ENCODE measurements at places on chromosomes 2 and 18. TPM values are rescaled to one million over a fixed set of nuclear protein-coding genes. Genes with fewer than 3 reads are reported as not detected.

Gene ACP1
- 81.3 TPM for total RNA-seq

Gene ALPI
- not detected for total RNA-seq

Gene INHA
- total RNA-seq, result 0.58 TPM

DNA sequence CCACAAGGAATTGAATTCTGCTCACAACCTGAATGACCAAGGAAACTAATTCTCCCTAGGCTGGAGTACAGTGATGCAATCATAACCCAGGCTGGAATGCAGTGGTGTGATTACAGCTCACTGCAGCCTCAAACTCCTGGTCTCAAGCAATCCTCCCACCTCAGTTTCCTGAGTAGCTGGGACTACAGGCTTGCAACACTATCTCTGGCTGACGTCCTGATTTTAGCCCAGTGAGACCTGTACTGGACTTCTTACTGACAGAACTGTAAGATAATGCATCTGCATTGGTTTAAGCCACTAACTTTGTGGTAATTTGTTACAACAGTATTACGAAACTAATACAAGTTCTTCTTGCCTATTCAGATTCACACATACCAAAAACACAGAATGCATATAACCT is 9.5 kb upstream of the KDSR start:
- no peaks in the 10 kb centered on the region for H3K4me1 ChIP-seq
- H3K27me3 ChIP-seq, result no peaks in the 10 kb centered on the region
- H3K4me3 ChIP-seq, result no peak overlapping the region
- no peak for DNase-seq
- no peak overlapping the region for H3K27ac ChIP-seq

DNA sequence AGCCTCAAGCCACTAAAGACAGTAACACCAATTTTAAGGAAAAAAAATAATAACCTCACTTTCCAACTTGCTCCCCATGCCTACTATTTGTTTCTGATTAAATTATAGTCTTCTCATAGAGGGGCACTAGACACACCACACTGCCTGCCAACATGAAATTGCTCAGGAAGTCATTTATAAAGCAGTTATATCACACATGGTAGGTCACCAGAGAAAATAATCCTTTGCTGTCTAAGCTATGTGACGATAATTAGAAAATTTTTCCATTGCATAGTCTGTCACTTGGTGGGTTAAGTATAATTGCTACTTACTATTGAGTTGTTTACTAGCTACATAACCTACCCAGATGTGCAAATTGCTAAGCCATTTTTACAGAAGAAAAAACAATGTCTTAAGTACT is 85.2 kb downstream of the INO80D start:
- H3K27me3 ChIP-seq, result no peaks in the 10 kb centered on the region
- peaks cover 24% of the 10 kb centered on the region for H3K36me3 ChIP-seq
- no peak overlapping the region for H3K4me3 ChIP-seq
- no peak overlapping the region for H3K27ac ChIP-seq
- H3K4me1 ChIP-seq, result no peaks in the 10 kb centered on the region
- DNase-seq, result no peak

Gene MOCOS
- total RNA-seq, result 4.0 TPM

DNA sequence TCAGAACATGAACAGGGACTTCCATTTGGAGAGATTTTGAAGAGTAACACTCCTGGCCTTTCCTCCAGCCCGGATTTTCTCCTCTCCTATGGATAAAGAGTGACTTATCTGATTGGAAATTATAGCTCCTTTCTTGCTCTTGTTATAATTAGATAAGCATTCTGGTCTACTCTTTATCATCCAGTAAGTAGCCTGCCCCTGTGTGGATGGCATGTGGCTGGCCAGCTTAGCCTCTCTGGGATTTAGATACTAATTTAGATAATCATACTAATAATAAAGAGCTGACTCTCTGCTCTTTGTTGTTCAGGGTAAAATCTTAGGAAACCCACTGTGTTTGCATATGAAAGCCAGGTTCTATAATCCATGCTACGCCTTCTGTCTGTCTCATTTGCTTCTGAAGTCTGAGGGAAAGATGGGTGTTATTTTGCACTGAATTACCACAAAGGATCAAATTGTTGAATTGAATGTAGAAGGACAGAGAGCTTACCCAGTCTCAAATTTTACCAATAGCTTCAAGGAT is 438.8 kb downstream of the SPAG16 start:
- H3K27me3 ChIP-seq, result no peaks in the 10 kb centered on the region
- H3K4me3 ChIP-seq, result no peak overlapping the region
- H3K27ac ChIP-seq, result no peak overlapping the region

GRCh38 chr18:46461993-46462392 is 195.0 kb downstream of the LOXHD1 start:
- H3K4me3 ChIP-seq, result no peak overlapping the region
- H3K4me1 ChIP-seq, result no peaks in the 10 kb centered on the region
- DNase-seq, result no peak
- H3K27me3 ChIP-seq, result no peaks in the 10 kb centered on the region

Gene PASK
- 16.2 TPM for total RNA-seq

- H3K27ac ChIP-seq, result no peak overlapping the region
- H3K4me3 ChIP-seq, result peak overlapping the region; percentile 25
- H3K27me3 ChIP-seq, result no peaks in the 10 kb centered on the region
- no peaks in the 10 kb centered on the region for H3K36me3 ChIP-seq
Measured at GRCh38 chr2:232876161-232876977, 6.3 kb downstream of the SNORC start.

DNA sequence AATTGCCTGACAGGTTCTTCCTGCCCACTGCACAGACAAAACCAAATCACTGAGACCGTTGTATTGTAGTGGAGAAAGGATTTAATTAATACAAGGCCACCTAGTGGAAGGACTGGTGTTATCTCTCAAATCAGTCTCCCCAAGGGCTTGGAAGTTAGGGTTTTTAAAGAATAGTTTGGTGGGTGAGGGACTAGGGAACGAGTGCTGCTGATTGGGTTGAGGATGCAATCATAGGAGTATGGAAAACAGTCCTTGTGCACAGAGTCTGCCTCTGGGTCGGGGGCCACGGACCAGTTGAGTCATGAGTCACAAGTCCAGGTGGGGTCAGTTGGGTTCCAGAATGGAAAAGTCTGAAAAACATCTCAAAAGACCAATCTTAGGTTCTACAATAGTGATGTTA is 89.1 kb downstream of the B3GNT2 start:
- H3K4me3 ChIP-seq, result no peak overlapping the region
- no peaks in the 10 kb centered on the region for H3K36me3 ChIP-seq
- no peaks in the 10 kb centered on the region for H3K4me1 ChIP-seq
- no peaks in the 10 kb centered on the region for H3K27me3 ChIP-seq
- H3K27ac ChIP-seq, result no peak overlapping the region

DNA sequence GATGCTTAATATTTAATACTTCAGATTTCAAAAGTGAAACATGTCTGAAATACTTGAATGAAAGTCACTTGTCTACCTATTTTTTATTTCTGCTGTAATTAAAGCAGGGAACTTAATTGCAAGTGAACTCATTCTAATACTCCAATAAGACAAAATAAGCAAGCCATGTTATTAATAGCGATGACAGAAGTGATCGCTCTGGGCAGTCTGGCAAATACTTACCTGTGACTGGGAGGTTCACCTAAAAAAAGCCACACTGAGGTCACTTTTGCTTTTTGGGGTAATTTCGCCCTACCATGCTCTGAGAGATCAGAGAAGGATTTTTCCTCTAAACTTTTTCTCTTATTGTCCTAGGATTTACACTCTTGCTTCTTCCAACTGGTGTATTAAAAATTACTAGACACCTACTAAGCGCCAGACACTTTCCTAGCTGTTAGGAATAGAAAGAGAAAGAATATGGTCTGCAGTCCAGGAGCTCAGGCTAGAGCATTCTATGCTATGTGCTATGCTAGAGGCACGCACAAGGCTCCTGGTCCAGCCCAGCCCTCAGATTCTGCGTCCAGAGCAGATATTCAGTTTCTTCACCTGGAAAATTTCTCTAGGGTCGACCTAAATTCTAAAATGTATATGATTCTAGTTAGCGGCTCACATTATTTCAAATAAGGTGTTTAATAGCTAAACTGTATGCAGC is 26.5 kb upstream of the PPP1CB start:
- DNase-seq, result no peak
- no peak overlapping the region for H3K27ac ChIP-seq
- H3K27me3 ChIP-seq, result no peaks in the 10 kb centered on the region
- H3K4me1 ChIP-seq, result no peaks in the 10 kb centered on the region

Gene DLX2
- total RNA-seq, result 0.26 TPM

- H3K27me3 ChIP-seq, result no peaks in the 10 kb centered on the region
- H3K4me1 ChIP-seq, result no peaks in the 10 kb centered on the region
- H3K36me3 ChIP-seq, result no peaks in the 10 kb centered on the region
Measured at GRCh38 chr2:169980643-169981042, 153.4 kb downstream of the UBR3 start.

GRCh38 chr2:177284531-177284930 is 20.0 kb upstream of the NFE2L2 start:
- no peaks in the 10 kb centered on the region for H3K27me3 ChIP-seq
- H3K4me3 ChIP-seq, result no peak overlapping the region
- peaks cover 27% of the 10 kb centered on the region for H3K4me1 ChIP-seq

GRCh38 chr2:13414897-13415296 is 698.2 kb downstream of the TRIB2 start:
- H3K36me3 ChIP-seq, result no peaks in the 10 kb centered on the region
- no peak overlapping the region for H3K27ac ChIP-seq
- no peak overlapping the region for H3K4me3 ChIP-seq
- DNase-seq, result no peak
- H3K27me3 ChIP-seq, result no peaks in the 10 kb centered on the region
- no peaks in the 10 kb centered on the region for H3K4me1 ChIP-seq

- no peak overlapping the region for H3K27ac ChIP-seq
- no peaks in the 10 kb centered on the region for H3K36me3 ChIP-seq
- no peaks in the 10 kb centered on the region for H3K27me3 ChIP-seq
- H3K4me1 ChIP-seq, result no peaks in the 10 kb centered on the region
- no peak overlapping the region for H3K4me3 ChIP-seq
Measured at GRCh38 chr18:12904012-12904516, 20.0 kb upstream of the PTPN2 start.

- no peak for DNase-seq
- H3K27ac ChIP-seq, result no peak overlapping the region
- H3K4me1 ChIP-seq, result no peaks in the 10 kb centered on the region
- peaks cover 27% of the 10 kb centered on the region for H3K36me3 ChIP-seq
- H3K4me3 ChIP-seq, result no peak overlapping the region
- no peaks in the 10 kb centered on the region for H3K27me3 ChIP-seq
Measured at GRCh38 chr2:231099918-231100317, 24.9 kb downstream of the HTR2B start.
